ENCODE measurements at places on chromosomes 6 and 20.

- DNase-seq = no peak
These were observed at the start of gene SFTA2 for GRCh38 chr6:30931969-30932645. SFTA2 (minus strand) TSS chr6:30932170; CDS start chr6:30932096, 74 bp downstream.

DNA sequence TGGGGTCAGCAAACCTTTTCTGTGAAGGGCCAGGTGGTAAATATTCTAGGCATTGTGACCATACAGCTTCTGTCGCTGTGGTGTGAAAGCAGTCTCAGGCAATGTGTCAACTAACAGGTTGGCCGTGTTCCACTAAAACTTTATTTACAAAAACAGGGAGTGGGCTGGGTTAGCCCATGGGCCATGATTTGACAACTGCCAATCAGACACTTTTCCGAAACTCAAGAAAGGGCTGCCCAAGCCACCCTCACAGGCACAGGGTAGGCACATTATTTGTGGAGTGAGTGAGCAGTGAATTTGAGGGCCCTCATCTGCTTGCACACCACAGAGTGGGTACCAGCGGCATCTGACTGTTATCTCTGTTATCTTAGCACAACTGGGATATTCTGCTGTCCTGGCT is 290.3 kb downstream of the TAF4 start:
- no peak for DNase-seq

DNA sequence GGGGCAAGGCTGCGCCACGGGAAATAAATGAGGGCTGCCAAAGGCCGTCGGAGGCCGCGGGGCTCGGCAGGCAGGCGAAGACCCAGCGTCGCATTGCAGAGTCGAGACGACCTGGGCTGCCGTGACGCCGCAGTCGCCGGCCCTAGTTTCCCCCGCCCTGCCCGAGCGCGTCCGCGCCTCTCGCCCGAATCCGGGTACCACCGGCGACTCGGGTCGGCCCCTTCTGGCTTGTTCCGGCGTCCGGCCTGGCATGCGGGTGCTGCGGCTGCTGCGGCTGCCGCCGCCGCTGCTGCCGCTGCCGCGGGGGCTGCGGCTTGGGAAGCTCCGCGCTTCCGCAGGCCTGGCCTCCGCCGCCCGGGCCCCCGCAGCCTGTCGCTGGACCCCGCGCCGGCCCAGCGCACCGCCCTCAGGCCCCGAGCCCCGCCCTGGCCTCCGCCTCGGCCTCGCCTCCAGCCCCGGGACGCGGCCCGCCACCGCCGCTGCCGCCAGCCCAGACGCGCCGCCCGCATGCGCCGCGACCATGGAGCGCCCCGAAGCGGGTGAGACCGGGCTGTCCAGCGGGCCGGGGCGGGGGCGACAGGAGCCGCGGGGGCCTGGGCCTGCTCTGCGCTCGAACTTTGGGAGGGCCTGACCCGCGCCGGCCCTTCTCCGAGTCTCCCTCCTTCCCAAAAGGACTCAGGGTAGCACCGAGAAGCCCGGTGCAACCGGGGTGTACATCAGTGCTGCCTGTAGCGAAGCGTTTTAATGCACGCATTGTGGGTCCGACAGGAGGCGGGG is at the start of gene AKAP7:
Gene AKAP7, plus strand, starts transcription at position 224 of the 777 bp plus-strand sequence. Its CDS starts 297 bp downstream, at position 521.
- DNase-seq = peak; percentile 72

- DNase-seq = no peak
These were observed 15.0 kb downstream of the ADNP start for GRCh38 chr20:50916257-50916656.

DNA sequence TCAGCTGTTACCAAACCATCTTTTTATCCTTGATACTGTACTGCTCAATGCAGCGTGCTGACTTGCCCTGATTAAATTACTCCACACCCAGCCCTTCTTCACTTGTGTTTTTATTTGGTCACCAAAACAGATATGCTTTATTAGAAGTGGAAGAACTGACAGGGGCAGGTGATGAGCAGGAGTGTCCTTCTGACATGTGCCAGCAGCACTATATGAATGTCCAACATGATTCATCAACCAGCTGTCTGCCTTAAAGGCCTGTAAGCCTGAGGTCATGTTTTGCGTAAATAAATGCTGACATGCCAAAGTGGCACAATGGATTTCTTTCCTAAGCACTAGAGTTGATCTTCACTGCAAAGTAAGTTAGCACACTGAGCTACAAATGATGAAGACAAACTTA is 15.4 kb downstream of the POPDC3 start:
- no peak for DNase-seq

- DNase-seq = no peak
These were observed 344.3 kb upstream of the ID4 start for GRCh38 chr6:19492636-19493405.

DNA sequence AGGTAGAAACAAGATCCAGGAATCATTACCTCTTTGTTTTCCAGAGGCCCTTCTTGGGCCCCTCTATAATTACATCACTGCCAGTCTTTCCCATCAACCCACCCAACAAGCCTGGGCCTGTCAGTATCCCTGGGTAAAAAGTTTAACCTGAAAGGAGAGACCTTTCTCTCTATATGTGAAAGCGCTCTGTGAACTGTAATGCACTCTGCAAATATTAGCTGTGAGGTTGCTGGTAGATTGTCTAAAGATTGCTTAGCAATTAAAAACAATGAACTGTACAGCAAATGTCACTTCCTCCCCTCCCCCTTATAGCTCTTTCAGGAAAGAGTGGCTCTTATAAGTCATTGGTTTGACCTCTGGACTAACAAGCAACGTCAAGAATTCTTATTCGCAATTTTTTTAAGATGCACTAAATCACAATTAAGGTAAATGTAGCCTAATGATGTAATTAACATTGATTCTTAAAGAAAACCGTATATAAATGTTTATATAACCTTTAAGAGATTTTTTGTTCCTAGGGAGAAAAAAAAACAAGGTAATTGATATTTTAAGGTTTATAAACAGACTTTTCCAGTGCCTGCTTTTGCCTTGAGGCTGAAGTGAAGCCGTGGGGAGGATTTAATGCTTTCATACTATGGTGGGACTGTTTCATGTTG is 18.4 kb downstream of the ECT2L start:
- DNase-seq = no peak

DNA sequence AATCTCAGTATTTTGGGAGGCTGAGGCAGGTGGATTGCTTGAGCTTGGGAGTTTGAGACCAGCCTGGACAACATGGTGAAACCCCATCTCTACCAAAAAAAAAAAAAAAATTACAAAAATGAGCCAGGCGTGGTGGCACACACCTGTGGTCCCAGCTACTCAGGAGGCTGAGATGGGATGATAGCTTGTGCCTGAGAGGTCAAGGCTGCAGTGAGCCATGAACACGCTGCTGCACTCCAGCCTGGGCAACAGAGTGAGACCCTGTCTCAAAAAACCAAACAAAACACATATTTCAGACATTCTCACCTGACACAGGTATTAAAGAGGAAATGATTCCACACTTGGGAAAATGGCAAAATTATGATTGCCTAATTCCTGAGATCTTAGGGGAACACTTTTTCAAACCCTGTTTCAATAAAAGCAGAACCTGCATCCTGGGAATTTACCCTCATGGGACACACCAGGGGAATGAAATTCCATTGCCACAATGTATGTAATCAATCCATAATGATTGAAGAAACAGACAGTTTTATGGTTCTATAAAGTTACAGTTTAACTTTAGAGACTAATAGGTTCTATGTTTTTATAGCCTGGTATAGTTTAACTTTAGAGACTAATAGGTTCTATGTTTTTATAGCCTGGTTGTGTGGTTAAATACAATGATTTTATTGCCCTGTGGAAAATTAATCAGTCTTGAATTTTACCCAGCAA is 29.6 kb upstream of the DNAAF9 start:
- no peak for DNase-seq

DNA sequence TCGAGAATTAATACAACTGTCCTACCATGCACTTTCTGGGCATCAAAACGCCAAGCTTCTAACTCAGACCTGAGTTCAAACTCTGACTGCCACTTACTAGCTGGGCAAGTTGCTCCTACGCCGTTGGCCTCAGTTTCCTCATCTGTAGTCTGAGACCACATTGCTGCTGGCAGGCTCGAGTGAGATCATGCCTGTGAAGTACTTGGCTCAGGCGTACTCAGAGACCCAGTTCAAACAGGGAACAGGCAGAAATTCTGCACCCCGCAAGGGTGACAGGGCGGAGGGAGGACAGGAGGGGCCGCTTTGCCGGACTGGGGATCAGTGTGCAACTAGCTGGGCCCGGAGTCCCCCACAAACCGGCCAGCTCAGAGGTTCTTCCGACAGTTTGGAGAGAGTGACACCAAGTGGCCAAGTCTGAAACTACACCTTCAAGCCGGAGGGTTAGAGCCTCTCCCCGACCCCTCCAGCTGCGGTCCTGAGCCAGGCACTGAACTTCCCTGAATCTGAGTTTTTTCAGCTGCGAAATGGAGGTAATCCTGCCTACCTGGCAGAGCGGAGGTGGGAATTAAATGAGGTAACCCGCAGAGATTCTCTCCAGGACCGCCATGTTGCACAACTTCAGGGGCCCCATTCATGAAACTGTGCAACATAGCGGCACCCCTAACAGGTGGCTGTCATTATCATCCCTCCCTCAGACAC is 46.0 kb upstream of the PTPN1 start:
- DNase-seq = peak; percentile 48

DNA sequence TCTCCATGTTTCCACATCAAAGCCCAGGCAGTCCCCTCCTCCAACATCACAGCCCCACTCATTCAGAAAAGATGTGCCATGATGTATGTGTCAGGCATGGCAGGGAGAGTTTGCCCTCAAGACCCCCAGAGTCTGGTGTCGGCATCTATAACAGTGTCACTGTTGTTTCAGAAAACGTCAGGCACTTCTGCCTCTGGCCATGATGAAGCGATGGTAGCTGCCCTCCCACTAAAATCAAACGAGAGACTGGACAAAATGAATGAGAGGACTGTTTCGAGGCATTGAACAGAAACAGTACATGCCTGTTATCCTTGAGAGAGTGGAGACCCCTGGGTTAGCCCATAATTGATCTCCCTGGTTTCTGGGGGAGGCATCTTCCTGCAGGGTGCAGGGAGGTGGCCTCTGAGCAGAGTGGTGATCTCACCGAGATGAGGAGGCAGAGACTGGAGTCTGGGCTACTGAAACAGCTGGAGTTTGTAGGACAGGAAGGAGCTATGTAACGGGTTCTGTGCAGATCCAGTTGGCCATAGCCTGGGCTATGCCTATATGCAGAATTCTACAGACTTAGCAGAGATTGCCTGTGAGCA is 144.5 kb downstream of the SYCP2 start:
- no peak for DNase-seq

DNA sequence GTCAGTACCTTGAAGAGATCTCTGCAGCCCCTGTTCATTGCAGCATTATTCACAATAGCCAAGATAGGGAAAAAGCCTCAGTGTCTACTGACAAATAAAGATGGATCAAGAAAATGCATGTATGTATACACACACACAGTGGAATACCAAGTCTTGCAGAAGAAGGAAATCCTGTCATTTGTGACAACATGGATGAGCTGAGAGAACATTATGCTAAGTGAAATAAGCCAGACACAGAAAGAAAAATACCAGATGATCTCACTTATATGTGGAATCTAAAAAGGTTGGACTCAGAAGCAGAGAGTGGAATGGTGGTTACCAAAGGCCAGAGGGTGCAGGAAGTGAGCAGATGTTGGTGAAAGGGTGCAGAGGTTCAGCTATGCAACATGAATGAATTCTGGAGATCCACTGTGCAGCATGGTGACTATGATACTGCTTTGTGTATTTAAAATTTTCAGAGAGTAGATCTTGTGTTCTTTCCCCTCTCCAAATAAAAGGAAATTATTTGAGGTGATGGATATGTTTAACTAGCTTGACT is 11.0 kb upstream of the SLC22A1 start:
- no peak for DNase-seq

GRCh38 chr6:142406131-142406530 is 104.3 kb downstream of the ADGRG6 start:
- no peak for DNase-seq

- no peak for DNase-seq
These were observed 37.8 kb downstream of the SLC2A12 start for GRCh38 chr6:134014588-134015137.

DNA sequence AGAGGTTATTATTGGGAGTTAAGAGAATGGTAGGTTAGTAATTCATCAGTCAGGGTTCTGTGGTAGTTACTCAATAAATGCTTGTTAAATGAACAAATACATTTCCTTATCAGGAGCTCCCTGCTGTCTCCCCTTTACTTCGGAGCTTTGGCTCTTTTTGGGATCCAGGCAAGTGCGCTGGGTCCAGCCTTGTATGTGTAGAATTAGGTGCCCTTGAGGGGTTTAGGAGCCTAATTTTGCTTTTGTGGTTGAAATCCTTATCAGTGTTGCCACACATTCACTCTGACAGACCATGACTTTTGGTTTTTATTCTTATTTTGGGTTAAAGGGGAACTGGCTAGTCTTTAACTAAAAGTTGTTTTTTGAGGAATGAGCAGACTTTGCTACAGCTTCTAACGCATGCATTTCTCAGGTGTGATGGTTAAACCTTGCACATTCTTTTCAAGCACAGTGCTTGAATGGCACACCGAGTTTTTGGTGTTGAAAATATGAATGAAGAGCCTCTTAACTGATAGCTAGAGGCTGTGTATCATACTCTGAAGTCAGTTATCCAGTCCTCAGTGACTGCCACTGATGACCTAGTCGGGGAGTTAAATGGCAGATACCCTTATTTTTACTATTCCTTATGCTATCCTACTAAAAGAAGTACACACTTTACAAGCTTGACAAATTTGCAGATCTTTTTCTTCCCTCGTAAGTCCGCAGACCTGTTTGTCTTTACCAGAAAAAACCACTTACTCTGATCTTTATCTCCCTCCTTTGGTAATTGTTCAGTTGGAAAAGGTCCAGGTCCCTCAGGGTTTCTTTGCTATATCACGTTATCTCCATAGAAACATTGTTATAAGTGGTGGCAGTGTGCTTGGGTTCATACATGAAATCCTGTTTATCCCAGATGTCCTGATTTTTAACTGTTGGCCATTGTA is 50.7 kb upstream of the PLCG1 start:
- DNase-seq = peak; percentile 46

DNA sequence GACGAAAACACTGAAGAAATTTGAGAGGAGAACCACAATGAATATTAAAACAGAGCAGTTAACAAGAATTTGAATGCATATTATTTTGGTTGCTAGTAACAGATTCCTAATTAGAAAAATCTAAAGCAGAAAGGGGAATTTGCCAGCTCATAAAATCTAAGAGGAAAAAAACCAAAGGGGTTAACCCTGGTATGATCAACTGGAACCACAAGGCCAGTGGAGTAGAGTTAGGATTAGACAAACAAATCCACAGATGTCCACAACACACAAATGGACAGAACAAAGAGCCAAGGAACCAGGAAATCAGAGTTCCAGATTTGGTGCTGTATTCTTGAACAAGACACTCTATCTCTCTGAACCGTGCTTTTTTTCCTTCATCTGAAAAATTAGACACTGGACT is 195.0 kb downstream of the TASP1 start:
- no peak for DNase-seq

- no peak for DNase-seq
These were observed 147.5 kb upstream of the SMLR1 start for GRCh38 chr6:130679684-130680083.

DNA sequence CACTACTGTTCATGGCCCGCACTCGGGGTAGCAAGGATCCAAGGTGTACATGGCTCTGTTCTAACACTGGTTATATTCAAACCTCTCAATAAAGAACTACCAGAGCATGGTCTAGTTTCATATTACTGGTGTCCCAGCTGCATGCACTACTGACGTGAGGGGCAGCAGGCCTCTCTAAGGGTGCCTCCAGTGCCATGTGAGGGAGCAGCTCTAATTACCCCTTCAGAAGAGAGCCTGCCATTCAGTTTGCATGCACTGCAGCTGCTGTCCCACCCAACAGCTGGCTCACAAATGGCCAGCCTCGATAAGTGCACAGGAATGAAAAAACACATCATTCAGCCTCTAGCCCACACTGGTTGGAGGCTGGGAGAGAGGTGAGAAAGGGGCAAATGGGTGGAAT is 85.2 kb downstream of the SMLR1 start:
- no peak for DNase-seq

GRCh38 chr6:42896178-42896719 is 16.8 kb downstream of the RPL7L1 start:
- DNase-seq = no peak
